HepG2 (cell line): ENCODE measurements at places on chromosomes 2 and 18. TPM values are rescaled to one million over a fixed set of nuclear protein-coding genes. Genes with fewer than 3 reads are reported as not detected.

ANKRD23 gene
- polyA plus RNA-seq, result 1.6 and 2.7 TPM in 2 replicates

FNDC4 gene
- polyA plus RNA-seq, result 17.4 and 26.3 TPM in 2 replicates

VWA3B gene
- not detected in 2 replicates for polyA plus RNA-seq

DNA sequence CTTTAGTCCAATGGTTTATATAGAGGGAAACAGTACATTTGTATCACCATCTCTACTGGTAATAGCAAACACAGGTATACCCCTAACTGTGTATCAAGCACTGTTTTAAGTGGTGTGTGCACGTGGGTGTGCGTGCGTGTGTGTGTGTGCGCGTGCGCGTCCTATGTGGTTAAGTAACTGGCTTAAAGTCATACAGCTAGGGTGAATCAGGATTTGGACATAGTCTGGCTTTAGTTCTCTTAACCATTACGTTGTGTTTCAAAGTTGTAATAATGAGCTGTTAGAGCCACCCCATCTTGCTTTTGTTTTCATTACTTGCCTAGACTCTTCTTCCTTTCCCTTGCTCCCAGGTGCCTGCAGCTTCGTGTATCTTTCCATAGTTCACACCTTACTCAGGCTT, 2.1 kb downstream of the HADHB start:
- peaks cover 45% of the 10 kb centered on the region for H3K4me1 ChIP-seq
- DNase-seq, result no peak
- no peaks in the 10 kb centered on the region for H3K36me3 ChIP-seq
- H3K4me3 ChIP-seq, result peak overlapping the region; percentile 96; the same call in 1 of the 2 replicates
- H3K27me3 ChIP-seq, result peaks cover 7% of the 10 kb centered on the region; the same call in 2 of the 3 replicates
- H3K27ac ChIP-seq, result no peak overlapping the region

GRCh38 chr2:144950899-144951560, 431.1 kb upstream of the ZEB2 start:
- no peaks in the 10 kb centered on the region for H3K36me3 ChIP-seq
- no peak overlapping the region for H3K4me3 ChIP-seq
- H3K27ac ChIP-seq, result no peak overlapping the region
- no peaks in the 10 kb centered on the region for H3K4me1 ChIP-seq
- no peaks in the 10 kb centered on the region for H3K27me3 ChIP-seq

DNA sequence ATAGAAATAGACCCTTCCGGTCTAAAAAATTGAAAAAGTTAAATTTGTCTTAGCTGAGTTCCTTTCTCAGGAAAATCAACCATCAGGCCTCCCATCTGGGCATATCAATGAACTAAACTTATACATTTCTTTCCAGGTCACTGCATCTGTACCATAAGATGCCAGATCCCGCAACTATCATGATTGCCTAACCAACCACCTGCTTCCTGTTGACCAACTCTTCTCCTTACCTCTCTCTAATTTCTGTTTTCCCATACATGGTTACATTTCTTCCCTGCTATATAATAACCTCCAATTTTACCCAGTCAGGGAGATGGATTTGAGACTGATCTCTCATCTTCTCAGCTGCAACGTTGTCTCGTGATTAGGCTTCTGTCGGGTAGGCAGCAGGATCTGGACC, 228.7 kb downstream of the FSIP2 start:
- no peaks in the 10 kb centered on the region for H3K27me3 ChIP-seq
- no peak for DNase-seq
- no peak overlapping the region for H3K27ac ChIP-seq
- H3K4me3 ChIP-seq, result no peak overlapping the region
- H3K36me3 ChIP-seq, result no peaks in the 10 kb centered on the region
- peaks cover 9% of the 10 kb centered on the region for H3K4me1 ChIP-seq

GRCh38 chr2:24121469-24121868, 1.7 kb downstream of the PFN4 start:
- no peaks in the 10 kb centered on the region for H3K27me3 ChIP-seq
- H3K27ac ChIP-seq, result no peak overlapping the region
- peaks cover 17% of the 10 kb centered on the region for H3K4me1 ChIP-seq
- H3K36me3 ChIP-seq, result no peaks in the 10 kb centered on the region

DNA sequence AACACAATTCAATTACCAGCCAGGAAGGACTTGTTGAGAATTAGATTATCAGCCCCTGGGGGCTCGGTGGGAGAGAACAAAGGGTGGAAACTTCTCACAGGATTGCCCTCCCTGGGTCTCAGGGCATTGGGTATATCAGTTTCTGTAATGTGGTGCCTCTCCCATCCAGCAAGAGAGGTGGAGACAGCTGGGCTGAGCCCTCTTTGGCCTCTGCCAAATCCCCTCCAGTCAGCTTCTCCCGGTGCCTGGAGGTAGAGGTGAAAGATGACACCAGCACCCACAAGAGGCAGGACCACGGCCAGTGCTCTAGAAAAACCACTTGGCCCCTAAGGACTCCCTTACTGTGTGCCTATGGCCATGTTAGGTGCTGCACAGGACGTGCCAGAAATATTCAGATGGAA, 179.7 kb downstream of the HAUS1 start:
- H3K27ac ChIP-seq, result no peak overlapping the region
- no peaks in the 10 kb centered on the region for H3K36me3 ChIP-seq
- H3K27me3 ChIP-seq, result 0 out of 3 replicates have a peak, but pooled peaks cover 6% of the 10 kb centered on the region
- no peak for DNase-seq
- no peak overlapping the region for H3K4me3 ChIP-seq
- H3K4me1 ChIP-seq, result no peaks in the 10 kb centered on the region; the same call in 1 of the 2 replicates

GRCh38 chr2:187435756-187436155, 12.3 kb downstream of the CALCRL start:
- no peaks in the 10 kb centered on the region for H3K36me3 ChIP-seq
- H3K27ac ChIP-seq, result no peak overlapping the region
- peaks cover 13% of the 10 kb centered on the region; the same call in 1 of the 2 replicates for H3K4me1 ChIP-seq
- no peak overlapping the region for H3K4me3 ChIP-seq
